ENCODE measurements at places on chromosomes 12 and 14.

DNA sequence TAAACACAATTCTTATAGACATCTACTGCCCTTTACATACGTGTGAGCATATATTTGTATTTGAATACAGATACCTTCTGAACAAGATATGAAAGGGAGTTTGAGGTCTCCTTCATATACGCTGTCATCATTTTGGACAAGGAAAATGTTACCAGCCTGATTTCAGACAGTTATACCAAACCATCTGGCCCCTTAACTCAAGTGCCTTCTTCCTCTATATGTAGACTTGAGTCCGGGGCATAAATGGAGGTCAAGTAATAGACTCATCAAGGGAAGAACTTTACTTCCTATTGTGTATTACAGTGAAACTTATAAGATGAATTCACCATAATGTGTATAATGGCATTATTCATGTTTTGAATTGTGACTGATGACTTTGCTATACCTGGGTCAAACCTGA lies 52.2 kb downstream of the FAR2 start:
- no peak for DNase-seq

GRCh38 chr14:51039252-51039651 lies 55.7 kb downstream of the TRIM9 start:
- no peak for DNase-seq

DNA sequence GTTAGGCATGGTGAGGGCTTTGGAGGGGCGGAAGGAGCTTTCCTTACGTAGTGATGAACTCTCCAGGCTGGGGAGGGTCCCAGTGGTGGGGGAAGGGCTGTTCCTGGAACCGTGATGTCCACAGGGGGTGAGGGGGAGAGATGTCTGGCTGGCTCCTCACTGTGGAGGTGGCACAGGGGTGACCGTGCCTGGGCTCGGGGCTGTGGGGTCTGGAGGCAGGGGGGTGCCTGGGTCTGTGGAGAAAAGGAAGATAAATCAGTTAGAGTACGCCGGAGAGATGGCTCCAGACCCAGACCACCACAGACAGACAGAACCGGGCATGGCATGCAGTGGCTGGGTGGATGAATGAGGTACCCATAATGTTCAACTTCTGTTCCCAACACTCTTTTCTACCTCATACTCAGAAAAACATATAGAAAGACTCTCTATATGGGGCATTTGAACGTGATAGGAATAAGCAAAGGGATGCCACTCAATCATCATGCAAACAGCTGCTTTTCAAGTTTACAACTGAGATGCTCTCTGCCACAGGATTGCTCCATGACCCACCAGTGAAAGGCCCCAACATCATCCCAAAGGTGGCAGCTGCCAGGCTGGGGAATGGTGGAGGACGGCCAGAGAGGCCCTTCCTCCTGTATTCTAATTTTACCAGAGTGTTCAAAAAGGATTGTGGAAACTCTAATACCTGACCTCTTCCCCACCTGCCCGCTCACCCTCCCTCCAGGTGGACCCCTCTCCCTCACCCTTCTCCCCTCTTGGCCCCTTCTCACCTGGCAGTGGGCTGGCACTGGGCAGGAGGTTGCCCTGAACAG lies 5.6 kb downstream of the MYL6 start:
- DNase-seq = no peak

DNA sequence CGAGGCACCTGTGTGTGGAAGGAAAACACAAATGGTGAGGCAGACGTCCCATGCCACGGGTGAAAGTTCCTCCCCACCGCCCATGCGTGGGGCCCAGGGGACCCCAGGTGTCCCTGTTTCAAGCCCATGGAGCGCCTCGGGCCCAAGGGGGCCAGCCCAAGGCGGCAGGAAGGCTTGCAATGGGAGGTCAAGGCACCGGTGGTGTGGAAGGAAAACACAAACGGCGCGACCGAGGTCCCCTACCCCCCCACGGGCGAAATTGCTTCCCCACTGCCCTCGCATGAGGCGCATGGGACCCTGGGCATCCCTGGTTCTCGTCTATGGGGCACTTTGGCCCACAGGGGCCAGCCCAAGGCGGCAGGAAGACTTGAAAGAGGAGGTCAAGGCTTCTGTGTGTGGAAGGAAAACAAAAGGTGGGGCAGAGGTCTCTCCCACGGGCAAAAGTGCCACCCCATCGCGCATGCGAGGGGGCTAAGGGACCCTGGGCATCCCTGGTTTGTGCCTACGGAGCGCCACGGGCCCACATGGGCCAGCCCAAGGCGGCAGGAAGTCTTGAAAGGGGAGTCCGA lies 379.4 kb downstream of the ALG10 start:
- DNase-seq = no peak

DNA sequence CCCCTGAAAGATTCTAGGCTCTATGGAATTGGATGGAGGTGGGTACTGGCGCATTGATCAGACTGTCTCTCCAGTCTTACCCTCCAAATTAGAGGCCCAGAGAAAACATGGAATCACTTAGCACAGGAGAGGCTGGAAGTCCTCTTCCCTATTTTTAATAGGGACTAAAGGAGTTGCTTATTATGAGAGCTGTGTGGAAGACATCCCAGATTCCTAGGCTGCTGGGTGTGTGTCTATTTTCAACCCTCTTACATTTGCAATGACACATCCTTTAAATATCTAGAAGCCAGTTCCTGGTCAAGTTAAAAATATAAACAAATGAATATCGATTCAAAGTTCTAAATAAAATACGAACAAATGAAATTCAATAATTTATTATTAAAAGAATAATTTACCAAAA lies 58.3 kb upstream of the ARID2 start:
- DNase-seq = no peak

- no peak for DNase-seq
Observed at GRCh38 chr12:24838531-24838950, 110.4 kb downstream of the BCAT1 start.

DNA sequence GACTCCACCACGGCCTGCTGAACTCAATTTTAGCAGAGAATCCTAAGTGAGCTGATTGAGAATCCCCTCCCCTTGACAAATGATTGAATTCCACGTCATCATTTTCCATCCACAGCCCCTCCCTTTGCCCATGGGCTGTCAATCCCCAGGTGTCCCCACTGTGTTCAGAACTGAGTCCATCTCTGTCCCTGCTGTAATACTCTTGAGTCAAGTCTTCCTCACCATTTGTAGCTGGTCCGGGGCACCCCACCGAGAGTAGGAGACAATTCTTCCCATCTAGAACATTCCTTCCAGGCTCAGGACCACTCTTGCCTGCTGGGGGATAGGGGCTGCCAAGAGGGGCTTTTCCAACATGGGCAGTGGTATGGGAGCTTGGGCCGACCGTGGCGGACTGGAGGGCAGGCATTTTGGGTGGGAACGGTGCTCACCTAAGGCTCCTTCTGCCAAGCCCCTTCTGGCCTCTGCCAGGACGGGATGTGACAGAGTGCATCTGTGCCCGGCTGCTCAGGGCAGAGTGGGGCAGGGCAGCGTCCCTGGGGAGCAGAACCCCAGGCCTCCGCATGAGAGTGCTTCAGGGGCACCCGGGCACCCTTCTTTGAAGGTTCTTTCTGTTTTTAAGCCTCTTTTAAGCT lies 218.1 kb upstream of the RTL1 start:
- DNase-seq = no peak

DNA sequence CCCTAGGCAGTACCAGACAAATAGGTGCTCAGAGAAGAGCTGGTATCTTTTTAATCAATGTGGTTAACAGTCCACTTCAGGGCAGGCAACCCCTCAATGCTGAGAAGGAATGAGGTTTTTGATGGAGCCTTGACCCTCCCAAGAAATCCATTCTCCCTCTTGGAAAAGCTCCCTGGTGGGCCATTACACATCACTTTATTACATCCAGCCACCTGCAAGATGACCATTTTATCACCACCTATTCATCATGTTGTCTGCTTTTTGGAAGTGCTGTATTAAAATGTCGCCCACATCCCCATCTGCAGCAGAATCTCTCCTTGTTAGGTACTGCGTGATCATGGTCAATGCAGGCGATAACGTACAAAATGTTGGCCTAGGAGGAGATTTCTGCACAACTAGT lies 614.7 kb upstream of the TMEM132C start:
- DNase-seq = no peak

DNA sequence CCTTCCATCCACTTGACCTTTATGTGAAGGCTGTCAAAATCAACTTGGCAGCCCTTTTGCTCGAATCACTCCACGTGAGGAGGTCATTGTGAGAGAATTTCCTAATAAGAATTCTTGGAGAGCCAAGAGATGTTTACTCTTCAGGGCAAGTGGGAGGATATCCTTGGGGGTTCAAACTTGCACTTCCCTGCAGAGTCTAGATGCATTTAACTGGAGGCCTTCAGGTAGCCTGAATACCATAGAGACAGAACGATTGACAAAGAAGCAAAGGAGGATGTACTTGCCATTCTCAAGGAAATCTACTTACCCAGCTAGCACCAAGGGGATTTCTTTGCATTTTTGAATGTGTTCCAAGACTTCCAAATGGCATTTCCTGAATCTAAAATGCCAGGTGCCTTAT lies 1702.6 kb upstream of the FLRT2 start:
- no peak for DNase-seq

- no peak for DNase-seq
Observed at GRCh38 chr14:80266930-80267329, 55.6 kb upstream of the DIO2 start.

DNA sequence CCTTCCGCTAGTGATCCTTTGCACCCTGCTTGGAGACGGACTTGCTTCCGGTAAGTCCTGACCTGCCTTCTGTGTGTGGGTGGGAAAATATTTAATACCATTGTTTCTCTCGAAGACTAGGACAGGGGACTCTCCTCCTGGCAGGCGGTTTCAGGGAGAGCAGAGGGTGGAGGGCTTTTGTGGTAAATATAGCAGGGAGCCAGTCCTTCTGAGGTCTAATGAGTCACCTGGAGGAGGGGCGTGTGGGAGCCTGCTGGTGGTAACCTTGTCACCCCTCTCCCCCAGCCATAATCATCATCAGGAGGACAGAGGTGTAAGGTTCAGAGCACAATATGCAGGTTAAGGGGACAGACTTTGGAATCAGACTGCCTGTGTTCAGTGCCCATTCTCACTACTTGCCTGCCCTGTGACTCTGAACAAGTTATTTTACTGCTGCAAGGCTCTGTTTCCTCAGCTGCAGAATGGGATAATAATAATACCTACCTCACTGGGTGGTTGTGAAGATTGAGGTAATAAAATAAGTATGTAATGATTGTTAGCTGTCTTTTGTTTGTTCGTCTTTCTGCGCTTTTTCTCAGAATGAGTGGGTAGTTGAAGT lies 47.4 kb downstream of the SUSD6 start:
- no peak for DNase-seq

DNA sequence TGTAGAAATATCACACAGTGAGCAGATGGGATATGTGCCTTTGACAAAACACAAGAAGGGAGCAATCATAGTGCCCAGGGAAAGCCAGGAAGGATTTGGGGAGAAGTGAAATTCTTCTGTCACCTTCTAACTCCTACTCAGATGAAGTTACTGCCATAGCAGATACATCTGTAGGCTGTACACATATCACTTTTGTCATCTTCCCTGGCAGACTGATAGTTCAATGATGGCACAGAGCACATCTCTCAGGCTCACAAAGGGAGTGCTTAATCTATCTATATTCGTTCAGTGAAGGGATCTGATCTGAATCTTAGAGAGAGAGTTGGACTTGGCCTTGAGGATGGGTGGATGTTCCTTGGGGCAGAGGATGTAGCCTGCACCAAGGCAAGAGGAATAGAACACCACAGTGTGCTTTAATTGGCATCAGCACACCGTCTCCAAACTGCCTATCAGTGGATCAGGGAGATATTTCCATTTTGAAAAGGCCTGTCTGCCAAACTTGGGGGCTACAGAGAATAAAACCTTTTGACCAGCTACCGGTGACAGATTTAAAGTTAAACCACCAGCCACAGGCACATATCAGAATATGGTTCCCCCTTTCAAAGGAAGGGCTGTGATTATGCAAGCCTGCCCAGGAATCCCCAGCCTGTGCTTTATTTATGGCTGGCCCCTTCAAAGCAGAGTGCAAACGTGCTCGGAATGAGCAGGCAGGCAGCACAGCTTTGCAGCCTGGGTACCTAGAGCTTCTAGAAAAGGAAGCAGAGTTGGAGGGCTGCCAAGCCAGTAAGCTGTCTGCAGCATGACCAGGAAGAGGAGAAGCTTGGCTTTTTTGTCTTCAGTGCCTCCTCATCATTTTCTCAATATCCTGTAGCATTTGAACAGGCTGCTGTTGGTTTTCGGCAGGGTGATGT lies 165.5 kb upstream of the DYRK2 start:
- no peak for DNase-seq

DNA sequence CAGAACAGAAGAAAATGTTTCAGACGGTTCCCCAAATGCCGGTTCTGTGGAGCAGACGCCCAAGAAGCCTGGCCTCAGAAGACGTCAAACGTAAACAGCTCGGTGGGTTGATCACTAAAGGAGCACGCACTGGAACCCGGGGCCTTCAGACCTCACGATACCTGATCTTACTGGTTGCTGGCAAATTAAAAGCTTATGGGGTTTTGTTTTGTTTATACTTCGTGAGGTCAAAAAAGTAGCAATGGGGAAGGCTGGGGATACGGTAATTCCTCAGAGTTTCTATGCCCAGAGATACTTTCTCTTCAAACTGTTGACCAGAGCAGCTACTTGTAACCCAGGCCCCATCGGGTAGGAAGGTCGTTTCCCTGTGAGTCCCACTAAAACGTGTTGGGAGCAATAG lies 1.7 kb downstream of the CDKN1B start:
- no peak for DNase-seq

DNA sequence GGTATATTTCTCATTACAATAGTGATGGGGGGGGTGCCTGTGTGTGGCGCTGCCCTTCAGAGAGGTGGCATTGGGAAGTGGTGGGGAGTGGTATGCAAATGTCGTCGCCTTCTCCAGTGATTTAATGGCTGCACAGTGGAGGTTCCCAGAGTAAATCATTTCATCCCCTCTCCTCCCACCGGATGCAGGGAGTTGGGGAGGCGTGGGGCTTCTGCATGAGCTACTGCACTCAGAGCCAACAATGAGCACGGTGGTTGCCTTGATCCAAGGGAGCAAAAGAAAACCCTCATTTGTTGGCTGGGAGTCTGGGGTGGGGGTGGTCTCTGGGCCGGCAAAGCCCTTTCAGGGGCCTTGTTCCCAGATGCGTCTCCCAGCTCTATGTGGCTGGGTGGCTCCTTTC lies 124.3 kb downstream of the AACS start:
- DNase-seq = no peak

GRCh38 chr12:17197971-17198370 lies 592.0 kb upstream of the LMO3 start:
- no peak for DNase-seq

- DNase-seq = no peak
Observed at GRCh38 chr12:93960521-93960920, 187.9 kb upstream of the PLXNC1 start.

Measured in GOT3 (cell line).